ENCODE measurements at places on chromosomes 2 and 18. TPM values are rescaled to one million over a fixed set of nuclear protein-coding genes. Genes with fewer than 3 reads are reported as not detected.

GRCh38 chr2:166516712-166517303 is 22.8 kb upstream of the SCN7A start:
- no peak overlapping the region for H3K27ac ChIP-seq
- no peak overlapping the region for H3K4me3 ChIP-seq
- no peaks in the 10 kb centered on the region for H3K36me3 ChIP-seq
- no peaks in the 10 kb centered on the region for H3K4me1 ChIP-seq

GRCh38 chr2:216142540-216142939 is 33.4 kb downstream of the XRCC5 start:
- H3K36me3 ChIP-seq, result peaks cover 83% of the 10 kb centered on the region
- peaks cover 8% of the 10 kb centered on the region for H3K4me1 ChIP-seq
- peak; percentile 88 for DNase-seq
- peak overlapping the region; percentile 18 for H3K27ac ChIP-seq
- H3K4me3 ChIP-seq, result no peak overlapping the region

The TSN gene
- total RNA-seq, result 60.3 TPM

DNA sequence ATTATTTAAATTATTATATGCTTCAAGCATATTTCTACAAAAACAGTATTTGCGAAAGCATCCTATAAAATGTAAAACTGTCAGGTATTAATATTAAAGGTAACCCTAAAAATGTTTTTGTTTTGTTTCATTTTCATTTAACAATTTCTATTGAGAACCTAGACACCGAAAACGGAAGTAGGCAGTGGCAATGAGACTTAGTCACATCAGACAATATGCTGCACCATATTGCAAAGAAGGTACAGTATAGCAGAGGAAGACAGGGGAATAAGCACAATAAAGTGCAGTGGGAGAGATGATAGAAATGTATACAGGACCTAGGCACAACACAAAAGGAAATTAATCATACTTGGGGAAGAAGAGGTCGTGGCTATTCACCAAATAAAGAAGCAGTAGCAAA is 12.2 kb downstream of the SCN1A start:
- H3K27ac ChIP-seq, result no peak overlapping the region
- no peak overlapping the region for H3K4me3 ChIP-seq
- H3K27me3 ChIP-seq, result no peaks in the 10 kb centered on the region
- no peak for DNase-seq

GRCh38 chr2:23772056-23772455 is 154.9 kb downstream of the ATAD2B start:
- H3K27me3 ChIP-seq, result no peaks in the 10 kb centered on the region
- peaks cover 12% of the 10 kb centered on the region for H3K36me3 ChIP-seq
- H3K4me1 ChIP-seq, result no peaks in the 10 kb centered on the region
- no peak overlapping the region for H3K27ac ChIP-seq
- H3K4me3 ChIP-seq, result no peak overlapping the region
- no peak for DNase-seq

DNA sequence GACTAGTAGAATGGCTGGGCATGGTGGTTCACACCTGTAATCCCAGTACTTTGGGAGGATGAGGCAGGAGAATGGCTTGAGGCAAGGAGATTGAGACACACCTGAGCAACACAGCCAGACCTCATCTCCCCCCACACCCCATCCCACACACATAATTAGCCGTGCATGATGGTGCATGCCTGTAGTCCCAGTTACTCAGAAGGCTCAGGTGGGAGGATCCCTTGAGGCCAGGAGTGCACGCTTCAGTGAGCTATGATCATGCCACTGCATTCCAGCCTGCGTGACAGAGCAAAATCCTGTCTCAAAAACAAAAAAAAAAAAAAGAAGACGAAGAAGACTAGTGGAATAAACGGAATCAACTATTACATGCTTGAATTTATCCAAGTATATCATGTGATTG is 150.0 kb downstream of the STK39 start:
- H3K4me1 ChIP-seq, result no peaks in the 10 kb centered on the region
- H3K27me3 ChIP-seq, result no peaks in the 10 kb centered on the region
- no peak overlapping the region for H3K4me3 ChIP-seq
- H3K27ac ChIP-seq, result no peak overlapping the region

All from astrocyte (in vitro differentiated cells and primary cell).